ENCODE measurements at places on chromosomes 4 and X.

DNA sequence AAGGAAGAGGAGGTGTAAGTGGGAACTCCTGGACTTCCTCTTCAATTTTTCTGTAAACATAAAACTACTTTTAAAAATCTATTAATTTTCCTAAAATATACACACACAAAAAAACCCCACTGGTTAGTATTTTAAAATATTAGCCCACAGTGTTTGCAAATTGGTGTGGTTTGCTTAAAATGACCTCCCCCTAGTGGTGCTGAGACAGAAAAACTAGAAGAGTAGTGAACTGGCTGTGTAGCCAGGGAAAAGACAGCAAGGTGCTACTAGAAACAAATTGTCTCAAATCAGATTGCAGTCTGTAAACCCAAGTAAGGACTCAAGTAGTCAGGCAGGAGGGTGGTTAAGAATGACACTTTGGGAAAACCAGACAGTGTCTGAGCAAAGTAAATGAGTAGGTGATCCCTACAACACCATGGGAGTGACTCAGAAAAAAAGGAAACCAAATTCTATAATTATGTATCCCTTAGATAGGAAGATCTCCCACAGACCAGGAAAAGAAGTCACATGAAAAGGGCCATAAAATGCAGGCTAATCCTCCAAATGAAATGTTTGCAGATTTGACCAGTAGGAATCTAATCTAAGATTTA, 26.0 kb downstream of the AMTN start:
- DNase-seq: no peak

DNA sequence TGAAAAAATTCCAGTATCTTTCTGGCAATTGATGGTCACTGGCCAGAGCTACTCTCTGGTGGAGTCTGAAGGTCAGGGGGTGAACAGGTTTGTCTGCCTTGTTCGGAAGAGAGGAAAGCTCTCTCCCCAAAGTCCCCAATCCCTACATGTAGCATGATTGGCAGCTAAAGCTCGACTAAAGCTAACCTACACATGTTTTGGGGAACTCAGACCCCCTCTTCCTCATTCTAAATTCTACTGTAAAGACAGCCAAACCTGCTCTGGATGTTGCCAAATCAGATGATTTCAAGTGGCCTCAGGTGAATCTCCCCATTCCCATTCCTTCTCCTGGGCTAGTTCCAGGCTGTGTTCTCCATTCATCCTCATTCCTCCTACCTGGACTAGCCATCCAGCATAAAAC, 84.1 kb downstream of the MSN start:
- no peak for DNase-seq

GRCh38 chrX:12971282-12972003, 3.5 kb upstream of the TMSB4X start:
- DNase-seq: peak; percentile 57

DNA sequence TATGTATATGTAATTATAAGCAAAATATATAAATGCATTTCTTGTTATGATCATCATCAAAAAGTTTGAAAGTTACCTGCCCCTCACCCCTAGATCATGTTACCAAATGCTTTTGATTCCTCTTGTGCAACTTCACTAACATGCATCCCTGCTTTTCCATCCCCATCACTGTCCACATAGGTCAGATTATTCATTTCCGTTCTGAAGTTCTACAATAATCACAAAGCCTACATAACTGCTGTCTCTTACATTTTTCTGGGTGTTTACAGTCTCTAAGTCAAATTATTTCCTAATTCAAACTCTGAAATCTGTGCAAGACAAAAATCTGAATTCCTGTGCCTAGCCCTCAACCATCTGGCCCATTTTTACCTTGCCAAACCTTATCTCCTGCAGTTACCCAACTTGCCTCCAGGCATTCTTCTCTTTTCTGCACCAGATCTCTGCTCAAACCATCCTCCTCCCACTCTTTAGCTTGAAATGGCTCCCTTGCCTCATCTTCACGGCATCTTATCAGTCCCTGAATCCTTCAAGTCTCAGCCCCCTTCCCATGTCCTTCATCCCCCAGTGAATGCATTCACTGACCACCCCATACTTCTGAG, 42.4 kb upstream of the SLC39A8 start:
- DNase-seq: no peak

DNA sequence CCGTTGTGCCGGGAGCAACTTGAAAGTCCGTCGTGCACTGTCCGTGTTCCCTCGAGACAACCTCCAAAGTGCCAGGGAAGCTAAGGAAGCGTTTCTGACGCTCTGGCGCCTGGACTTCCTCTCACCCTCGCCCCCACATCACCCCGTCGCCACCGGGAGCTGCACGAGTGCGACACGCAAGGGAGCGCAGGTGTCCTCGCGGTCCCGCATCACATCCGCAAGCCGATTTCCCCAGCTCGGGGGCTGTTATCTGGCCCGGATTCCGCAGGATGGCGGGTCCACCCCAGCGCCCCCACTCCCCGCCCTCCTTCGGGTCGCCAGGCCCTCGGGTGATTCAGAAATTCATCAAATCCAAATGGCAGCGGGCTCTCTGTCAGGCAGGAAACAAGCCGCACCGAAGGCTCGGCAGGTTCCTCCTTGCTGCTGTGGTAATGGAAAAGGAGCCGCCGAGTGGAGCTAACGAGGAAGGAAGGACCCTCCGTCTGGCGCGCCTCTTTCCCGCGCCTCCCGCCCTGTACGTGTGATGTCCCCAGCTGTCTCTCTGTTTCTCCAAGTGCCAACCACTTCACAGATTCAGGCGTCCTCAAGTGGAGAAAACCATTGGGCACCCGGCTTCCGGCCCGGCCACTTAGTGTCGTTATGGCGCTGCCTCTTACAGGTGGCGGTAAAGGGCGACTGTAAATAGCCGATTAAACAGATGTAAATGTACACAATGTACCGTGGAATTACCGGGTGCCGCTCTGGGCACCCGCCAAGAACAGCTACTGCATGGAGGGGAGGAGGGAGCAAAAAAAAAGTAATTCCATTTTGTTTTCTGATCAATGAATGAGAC, 921 bp upstream of the SETD7 start:
- DNase-seq: peak; percentile 41

DNA sequence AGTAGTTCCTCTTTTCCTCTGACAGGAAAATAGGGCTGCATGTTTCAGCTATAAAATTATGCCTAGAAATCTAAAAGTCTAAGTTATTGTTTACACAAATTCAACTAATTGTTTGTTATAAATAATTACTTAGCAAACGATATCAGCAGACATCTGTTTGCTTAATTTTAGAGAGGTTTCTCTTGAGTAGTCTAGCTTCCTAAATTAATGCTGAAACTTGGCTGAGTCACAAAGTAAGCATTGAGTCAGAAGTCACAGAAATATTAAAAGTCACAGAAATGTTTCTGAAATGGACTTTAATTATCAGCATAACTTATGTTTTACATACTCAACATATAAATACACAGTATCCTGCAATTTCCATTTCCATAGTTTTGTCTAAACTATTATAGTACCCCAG, 1044.0 kb downstream of the CCSER1 start:
- no peak for DNase-seq

GRCh38 chr4:142379277-142380051, 466.6 kb downstream of the INPP4B start:
- DNase-seq: no peak

- DNase-seq: no peak
Measured at GRCh38 chr4:56183344-56183959, 203.8 kb downstream of the AASDH start.

DNA sequence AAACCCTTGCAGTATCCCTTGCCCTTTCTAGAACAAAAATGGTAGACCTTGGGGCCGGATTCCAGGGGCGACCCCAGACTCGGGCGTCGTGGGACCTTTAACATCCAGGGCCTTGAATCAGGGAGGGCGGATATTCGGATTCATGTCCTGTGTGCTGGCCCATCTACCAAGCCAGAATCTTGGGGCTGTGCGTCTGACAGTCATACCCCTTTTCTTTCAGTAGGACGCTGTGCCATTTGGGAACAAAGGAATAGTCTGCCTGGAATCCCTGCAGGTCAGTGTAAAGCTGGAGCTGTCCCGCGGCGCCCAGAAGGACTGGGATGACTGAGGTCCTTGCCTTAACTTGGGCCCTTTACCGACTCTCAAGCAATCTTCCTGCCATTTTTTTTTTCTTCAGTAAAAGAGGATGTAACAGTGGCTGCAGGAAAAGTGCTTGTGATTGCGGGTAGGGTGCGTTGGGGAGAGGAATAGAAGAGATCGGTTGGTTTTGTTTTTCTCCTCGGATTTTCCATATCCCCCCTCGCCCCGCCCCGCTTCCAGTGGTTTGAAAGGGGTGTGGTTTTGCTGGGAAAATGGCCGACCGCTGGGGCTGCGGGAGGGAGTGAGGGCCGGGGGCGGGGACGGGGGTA, 518 bp downstream of the ARMCX1 start:
- no peak for DNase-seq

DNA sequence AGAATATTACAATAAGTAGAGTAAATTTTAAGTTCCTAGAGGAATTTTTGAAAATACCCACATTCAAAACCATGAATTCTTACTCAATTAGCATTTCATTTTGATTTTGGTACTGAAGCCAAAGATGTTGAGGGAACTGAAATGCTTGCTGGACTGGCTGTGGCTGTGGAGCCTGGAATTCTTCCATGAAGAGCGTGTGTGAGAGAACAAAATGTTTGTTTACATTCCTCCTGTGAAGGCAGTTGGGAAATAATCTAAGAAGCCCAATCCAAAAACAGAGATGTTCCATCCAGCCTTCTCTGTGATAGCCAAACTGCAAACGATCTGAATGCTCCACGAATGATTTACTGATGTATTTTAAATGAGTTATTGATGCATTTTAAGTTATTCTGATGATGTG, 3.8 kb upstream of the ADH1B start:
- DNase-seq: no peak

DNA sequence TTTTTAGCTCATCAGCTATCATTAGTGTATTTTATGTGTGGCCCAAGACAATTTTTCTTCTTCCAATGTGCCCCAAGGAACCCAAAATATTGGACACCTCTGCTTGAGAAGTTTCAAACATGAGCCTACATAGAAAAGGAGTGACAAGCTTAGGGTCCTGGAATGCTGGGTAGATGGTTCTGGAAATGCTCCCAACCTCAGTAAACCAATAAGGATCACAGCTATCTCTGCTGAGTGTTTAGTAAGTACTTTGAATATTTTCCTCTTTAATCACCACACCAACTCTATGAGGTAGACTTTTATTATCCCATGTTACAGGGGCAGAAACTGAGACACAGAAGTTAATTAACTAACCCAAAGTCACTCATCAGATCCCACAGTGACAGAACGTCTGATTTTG, 164.9 kb upstream of the KLF3 start:
- DNase-seq: no peak

- no peak for DNase-seq
Measured at GRCh38 chrX:145630806-145631435, 186.7 kb upstream of the SLITRK2 start.

GRCh38 chr4:136301749-136302495, 1230.4 kb downstream of the PCDH18 start:
- DNase-seq: no peak

DNA sequence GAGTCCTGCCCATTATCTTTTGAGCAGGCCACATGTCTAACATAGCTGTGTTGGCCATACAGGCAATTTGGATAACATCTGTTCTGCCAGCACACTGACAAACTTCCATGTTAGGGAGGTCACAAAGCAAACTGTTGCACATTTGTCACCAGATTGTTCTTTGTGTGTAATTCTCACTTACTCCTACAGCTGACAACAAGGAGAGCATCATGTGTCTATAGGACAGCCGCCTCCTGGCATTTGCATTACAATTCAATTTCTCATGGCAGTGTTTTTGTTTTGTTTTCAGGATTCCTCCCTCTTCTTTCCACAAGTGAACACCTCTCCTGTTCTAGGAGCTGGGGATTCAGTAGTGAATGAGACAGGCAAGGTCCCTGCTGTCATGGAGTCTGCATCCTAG, 94.3 kb upstream of the LEF1 start:
- DNase-seq: no peak

DNA sequence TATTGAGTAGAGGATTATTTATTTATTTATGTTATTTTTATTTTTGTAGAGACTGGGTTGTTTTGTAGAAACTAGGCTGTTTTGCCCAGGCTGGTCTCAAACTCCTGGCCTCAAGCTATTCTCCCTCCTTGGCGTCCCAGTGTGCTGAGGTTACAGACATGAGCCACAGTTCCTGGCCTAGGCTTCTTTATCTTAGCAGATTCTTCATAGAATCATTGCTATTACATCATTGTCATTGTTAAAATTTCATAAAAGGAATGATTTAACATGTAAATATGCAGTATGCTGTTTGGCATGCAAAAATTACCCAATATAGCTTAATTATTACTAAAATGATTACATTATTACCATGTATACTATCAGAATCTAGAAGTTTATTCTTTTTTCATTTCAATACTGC, 24.2 kb downstream of the SULT1E1 start:
- DNase-seq: no peak

DNA sequence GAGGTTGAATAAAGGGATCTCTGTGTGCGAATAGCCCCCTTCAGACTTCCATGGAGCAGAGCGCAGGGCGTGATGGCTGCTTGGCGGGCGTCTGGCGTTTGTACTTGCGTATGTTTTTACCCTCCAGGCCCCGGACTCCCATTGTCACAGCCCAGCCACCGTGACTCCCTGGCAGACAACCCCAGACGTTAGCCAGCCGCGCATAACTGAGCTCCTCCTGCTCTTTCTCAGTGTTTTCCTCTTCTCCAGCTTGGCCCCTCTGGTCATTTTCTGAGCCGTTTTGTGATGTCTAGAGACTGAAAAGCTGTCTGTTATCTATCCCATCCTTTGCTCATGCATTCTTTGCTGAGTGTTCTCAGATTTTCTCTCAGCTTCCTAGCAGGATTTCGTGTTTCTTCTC, 54.3 kb downstream of the IGFBP7 start:
- DNase-seq: no peak

DNA sequence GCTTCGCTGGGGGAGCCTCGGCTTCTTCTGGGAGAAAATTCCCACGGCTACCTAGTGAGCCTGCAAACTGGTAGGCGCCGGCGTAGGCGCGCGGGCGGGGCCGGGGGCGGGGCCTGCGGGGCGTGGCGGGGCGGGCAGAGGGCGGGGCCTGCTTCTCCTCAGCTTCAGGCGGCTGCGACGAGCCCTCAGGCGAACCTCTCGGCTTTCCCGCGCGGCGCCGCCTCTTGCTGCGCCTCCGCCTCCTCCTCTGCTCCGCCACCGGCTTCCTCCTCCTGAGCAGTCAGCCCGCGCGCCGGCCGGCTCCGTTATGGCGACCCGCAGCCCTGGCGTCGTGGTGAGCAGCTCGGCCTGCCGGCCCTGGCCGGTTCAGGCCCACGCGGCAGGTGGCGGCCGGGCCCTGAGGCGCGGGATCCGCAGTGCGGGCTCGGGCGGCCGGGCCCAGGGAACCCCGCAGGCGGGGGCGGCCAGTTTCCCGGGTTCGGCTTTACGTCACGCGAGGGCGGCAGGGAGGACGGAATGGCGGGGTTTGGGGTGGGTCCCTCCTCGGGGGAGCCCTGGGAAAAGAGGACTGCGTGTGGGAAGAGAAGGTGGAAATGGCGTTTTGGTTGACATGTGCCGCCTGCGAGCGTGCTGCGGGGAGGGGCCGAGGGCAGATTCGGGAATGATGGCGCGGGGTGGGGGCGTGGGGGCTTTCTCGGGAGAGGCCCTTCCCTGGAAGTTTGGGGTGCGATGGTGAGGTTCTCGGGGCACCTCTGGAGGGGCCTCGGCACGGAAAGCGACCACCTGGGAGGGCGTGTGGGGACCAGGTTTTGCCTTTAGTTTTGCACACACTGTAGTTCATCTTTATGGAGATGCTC, at the start of gene HPRT1:
Gene HPRT1 (plus strand): TSS at position 161 of the 857 bp plus-strand sequence. CDS start 147 bp downstream, at position 308.
- DNase-seq: peak; percentile 72

- no peak for DNase-seq
Measured at GRCh38 chr4:8754634-8755589, 116.7 kb downstream of the HMX1 start.

Measured in CD4-positive, alpha-beta T cell treated with Interleukin-15 for 4 hours (primary cell).